Calu3 (cell line): ENCODE measurements at places on chromosomes 11 and 22. TPM values are rescaled to one million over a fixed set of nuclear protein-coding genes. Genes with fewer than 3 reads are reported as not detected.

RCOR2 gene
- total RNA-seq = 0.26 and 0.37 TPM in 2 replicates

LRRC74B gene
- not detected in 2 replicates for total RNA-seq

C11orf16 gene
- total RNA-seq = not detected in 2 replicates

F2 gene
- total RNA-seq = not detected in 2 replicates

SPTBN2 gene
- 41.3 and 46.3 TPM in 2 replicates for total RNA-seq

CASP1 gene
- 10.1 and 13.5 TPM in 2 replicates for total RNA-seq

GSTT2B gene
- 3.6 and 5.4 TPM in 2 replicates for total RNA-seq

UPK3A gene
- not detected in 2 replicates for total RNA-seq

INS gene
- total RNA-seq = not detected in 2 replicates

PIH1D2 gene
- total RNA-seq = 1.6 and 2.2 TPM in 2 replicates

C11orf42 gene
- not detected in 2 replicates for total RNA-seq

SYT12 gene
- total RNA-seq = 6.2 and 6.4 TPM in 2 replicates

NNMT gene
- total RNA-seq = 52.7 and 116 TPM in 2 replicates

NCAM1 gene
- 3.7 and 4.6 TPM in 2 replicates for total RNA-seq

METTL15 gene
- total RNA-seq = 19.0 and 19.4 TPM in 2 replicates

- no peak for DNase-seq
Measured at GRCh38 chr22:21818487-21819182, 48.8 kb downstream of the MAPK1 start.

DNA sequence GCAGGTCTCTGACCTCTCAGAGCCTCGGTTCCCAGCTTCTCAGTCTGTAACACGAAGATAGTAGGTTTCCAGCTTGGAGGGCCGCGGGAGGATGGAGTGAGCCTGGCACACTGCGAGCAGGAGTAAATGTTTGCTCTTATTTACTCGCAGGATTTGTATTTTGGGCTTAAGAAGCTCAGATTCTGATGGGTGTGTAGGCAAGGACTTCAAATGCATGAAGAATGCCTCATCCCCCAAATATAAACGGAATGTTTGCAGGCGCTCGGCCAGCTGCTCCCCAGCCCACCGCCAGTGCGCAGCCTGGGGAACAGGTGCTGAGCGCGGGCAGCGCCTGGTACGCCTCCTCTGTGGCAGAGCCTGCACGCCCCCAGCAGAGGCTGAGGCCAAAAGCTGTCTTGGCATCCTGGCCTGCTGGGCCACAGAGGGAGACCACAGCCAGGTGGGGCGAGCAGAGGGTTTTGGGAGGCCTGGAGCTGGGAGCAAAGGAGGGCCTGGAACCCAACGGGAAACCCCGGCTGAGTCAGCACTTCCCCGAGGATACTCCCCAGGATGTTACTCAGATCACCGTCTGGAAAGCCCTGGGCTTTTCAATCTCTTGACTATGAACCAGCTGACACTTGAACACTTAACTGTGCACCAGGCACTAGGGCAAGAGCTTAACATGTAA lies 9.4 kb downstream of the EHD1 start:
- peak; percentile 40 for DNase-seq

GRCh38 chr11:33941637-33942160 lies 49.8 kb upstream of the LMO2 start:
- DNase-seq = no peak

DNA sequence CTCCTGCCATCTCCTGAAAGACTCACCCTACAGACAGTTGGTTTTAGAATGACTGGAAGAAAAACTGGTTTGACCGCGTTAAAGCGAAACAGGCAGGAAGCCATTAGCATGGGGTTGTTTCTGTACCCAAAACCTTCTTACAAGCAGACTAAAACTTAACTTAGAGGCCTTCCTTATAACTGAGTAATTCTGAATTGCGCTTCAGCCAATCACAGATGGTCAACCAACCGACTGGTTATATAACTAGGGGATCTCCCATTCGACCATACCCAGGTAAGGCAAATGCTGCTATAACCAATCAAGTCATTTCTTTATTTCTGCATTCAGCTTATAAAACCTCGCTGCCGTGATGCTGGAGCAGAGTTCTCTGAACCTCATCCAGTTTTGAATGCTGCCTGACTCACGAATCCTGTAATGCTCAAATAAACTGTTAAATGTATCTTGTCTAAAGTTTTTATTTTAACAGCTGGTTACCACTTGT lies 87.8 kb upstream of the DRD2 start:
- DNase-seq = no peak

DNA sequence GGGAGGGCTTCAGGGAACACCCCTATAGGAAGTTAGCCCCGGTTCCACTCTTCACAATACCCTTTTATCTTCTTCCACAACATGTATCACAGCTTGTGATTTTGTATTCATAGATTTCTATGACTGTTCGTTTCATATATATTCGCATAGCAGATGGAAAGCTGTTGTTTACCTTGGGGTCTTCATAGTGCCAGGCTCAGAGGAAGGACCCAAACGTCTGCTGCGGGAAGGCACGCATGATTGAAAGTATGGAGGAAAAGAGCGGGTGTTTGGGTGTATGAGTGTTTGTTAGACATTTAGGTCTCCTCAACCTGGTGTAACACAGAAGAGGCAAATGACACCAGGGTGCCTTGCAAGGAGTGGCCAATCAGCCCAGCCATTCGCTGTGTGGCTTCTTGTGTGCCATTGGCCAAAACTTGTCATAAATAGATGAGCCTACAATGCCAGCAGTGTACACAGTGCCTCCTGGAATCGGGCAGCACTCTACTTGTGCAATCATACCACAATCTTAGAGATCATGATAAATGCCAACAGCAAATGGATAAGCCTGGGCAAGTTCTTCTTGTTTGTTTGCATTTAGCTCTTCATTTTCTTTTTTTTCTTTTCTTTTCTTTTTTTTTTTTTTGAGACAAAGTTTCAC lies 10.9 kb upstream of the ADA2 start:
- no peak for DNase-seq

DNA sequence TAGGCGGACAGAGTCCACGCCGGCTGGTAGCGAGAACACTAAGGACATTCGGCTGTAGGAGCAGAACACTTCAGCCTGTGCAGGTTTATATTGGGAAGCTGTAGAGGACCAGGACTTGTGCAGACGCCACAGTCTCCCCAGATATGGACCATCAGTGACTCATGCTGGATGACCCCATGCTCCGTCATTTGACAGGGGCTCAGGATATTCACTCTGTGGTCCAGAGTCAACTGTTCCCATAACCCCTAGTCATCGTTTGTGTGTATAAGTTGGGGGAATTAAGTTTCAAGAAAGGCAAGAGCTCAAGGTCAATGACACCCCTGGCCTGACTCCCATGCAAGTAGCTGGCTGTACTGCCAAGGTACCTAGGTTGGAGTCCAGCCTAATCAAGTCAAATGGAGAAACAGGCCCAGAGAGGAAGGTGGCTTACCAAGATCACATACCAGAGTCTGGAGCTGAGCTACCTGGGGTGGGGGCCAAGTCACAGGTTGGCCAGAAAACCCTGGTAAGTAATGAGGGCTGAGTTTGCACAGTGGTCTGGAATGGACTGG lies 17.2 kb downstream of the P2RY2 start:
- DNase-seq = no peak

DNA sequence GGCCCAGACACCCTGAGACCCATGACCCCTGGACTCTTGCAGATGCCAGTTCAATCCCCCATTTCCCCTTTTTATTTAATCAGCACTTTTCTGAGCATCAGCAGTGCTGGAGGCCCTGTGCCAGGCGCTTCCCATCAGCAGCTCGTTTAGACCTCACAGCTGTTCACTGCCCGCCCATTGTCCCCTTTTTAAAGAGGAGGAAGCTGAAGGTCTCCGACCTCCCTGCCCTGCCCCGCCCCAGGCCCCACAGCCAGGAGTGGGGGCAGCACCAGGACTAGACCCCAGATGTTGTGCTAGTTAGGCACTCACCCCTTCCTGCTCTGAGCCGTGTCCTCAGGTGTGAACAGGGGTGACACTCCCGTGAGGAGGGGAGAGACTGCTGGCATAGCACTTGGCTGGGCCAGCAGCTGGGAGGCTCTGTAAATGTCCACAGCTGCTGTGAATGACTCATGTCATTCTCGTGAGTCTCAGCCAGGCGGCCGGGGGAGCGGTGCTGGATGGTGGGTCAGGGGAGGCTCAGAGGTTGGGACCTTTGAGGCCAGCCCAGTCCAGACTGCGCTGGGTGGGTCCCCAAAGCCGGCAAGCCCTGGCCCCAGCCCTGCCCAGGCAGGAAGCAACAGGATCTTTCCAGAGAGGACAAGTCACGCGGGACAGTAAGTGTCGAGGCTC lies 19.9 kb downstream of the EMID1 start:
- DNase-seq = no peak

GRCh38 chr11:35911616-35912165 lies 32.2 kb upstream of the LDLRAD3 start:
- DNase-seq = no peak

DNA sequence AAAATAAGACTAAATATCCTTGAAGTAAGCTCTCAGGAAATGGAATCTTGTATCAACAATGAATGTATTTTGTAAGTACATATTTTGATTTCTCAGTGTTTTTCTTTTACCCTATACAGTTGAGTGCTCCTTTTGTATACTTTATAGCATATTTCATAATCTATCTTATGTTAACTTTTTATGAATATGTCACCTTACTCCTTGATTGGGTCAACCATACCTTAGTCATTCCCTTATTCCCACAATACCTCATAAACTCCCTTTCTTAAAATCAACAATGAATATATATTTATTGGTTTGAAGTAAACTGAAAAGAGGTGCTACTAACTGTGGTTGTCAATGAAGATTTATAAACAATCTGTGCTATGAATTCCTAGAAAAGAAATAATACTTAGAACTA lies 686.2 kb downstream of the METTL15 start:
- DNase-seq = no peak

DNA sequence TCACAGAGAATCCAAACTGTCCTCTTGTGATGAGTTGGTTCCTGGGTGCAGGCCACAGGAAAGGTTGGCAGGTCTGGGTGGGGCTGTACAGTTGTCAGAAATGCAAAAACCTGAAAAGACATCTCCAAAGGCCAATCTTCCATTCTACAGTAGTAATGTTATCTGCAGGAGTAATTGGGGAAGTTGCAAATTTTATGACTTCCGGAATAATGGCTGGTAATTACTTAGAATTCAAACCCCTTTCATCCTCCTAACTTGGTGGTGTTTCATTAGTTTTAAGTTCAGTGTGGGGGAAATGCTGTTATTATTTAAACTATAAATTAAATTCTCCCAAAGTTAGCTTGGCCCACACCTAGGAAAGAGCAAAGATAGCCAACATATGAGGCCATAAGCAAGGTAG lies 64.7 kb upstream of the FAT3 start:
- DNase-seq = no peak

- no peak for DNase-seq
Measured at GRCh38 chr22:40519284-40519947, 117.1 kb downstream of the MRTFA start.

DNA sequence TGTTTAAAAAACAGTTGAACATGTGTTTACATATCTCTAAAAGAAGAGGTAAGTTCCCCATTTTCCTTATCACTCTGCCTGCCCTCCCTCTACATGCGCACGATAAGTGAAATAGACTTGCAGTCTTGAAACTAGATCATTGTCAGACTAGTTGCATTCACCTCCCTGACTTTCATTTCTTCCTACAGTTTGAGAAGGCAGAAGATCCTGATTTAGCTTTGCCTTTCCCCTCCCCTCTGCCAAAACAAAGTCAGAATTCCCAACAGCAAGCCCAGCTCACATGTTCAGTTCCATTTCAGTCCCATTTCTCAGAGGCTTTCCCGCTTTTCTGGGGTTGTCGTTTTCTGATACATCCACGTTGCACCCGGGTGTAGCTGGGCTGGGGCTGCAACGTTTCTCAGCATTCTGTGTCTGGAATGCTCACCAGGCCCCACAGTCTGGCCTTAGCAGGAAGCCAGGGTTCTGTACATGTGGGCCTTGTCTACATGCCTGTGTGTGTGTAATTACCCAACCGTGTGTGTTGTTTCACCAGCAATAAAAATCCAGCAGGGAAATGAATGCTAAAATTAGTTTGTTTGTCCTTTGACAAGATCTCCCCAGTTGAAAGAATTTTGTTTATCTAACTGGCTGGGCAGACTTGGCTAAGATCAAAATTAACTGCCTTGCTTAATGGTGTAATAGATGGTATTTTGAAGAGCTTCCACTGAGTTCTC lies 179.2 kb downstream of the DBX1 start:
- no peak for DNase-seq

- peak; percentile 41 for DNase-seq
Measured at GRCh38 chr11:128956401-128957201, 13.9 kb upstream of the TP53AIP1 start.

DNA sequence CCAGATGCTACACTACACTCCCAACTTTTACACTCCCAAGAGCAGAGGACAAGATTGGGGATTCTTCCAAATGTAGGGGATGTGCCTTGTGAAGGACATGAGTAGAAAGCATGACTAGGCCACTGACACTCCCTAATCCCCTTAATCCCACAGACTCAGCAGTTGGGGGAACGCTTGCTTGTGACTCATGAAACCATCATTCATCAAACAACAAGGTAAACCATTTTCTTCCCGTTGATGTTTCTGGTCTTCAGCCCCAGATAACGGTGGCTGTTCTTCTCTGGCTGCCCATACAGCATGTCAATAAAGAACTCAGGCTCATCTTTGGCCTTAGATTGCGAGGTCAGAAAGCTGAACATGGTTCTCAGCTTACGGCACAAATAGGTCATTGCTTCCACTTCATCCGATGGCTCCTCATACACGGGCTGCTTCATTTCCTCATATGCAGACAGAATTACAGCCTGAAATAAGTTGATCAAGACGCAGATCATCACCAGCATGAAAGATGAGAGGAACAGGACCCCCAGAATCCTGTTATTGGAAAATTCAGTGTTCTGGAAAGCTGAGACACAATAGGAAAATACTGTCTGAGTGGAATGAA lies 6.4 kb upstream of the CDPF1 start:
- no peak for DNase-seq

- DNase-seq = no peak
Measured at GRCh38 chr22:40741116-40741515, 61.8 kb downstream of the MCHR1 start.

DNA sequence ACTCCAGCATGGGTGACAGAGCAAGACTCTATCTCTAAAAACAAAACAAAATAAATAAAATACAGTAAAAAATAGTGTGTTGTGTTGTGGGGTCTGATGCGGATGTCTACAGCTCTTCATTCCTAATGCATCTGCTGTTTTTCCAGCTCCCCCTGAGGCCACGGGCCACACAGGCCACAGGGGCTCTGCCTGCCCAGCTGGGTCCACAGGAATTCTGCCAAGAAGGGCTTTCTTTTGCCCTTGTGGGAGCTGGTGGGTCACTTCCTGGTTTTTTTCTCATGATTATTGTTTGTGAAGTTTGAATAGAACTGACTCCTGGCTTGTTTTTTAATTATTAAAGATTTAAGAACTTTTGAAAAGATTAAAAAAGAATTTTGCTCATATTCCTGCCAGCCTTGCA lies 67.4 kb upstream of the CLDN5 start:
- no peak for DNase-seq

- no peak for DNase-seq
Measured at GRCh38 chr11:122394313-122394712, 261.2 kb upstream of the UBASH3B start.

GRCh38 chr11:10796191-10796590 lies 12.5 kb downstream of the EIF4G2 start:
- no peak for DNase-seq

GRCh38 chr22:23534851-23535717 lies 45.0 kb downstream of the IGLL1 start:
- no peak for DNase-seq
